Activated CD8-positive, alpha-beta memory T cell treated with anti-CD3 and anti-CD28 coated beads, Interleukin-2, amount 50 U/mL, for 48 hours (primary cell): ENCODE measurements at places on chromosomes 6 and 20.

- DNase-seq, result no peak
These were observed 80.1 kb downstream of the RIPOR3 start for GRCh38 chr20:50611128-50611810.

- DNase-seq, result no peak
These were observed 246.1 kb downstream of the RIMS1 start for GRCh38 chr6:72132427-72132826.

DNA sequence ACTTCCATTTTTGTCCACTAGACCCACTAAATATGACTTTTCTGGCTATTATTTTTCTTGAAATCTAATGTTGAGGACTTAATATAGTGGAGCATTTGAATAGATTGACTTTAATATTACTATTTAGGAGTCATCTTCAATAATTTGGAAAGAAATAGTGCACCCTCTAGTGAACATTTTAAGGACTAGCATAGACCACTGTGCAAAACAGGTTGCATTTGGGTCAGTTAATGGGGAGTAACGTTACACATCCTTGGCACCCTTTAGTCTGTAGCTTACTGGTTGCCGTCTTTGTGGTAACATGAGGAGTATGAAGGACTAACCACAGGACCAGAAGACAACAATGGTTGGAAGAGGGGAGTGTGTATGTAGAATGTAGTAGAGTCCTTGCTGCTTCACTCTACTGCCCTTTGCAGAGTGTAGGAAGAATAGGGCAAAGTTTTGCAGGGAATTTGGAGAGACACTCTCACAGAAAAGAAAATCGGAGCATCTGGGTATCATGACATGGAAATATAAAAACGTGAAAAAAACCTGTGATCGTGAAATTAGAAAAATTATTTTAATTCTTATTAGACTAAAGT, 25.2 kb downstream of the RFPL4B start:
- DNase-seq, result no peak

DNA sequence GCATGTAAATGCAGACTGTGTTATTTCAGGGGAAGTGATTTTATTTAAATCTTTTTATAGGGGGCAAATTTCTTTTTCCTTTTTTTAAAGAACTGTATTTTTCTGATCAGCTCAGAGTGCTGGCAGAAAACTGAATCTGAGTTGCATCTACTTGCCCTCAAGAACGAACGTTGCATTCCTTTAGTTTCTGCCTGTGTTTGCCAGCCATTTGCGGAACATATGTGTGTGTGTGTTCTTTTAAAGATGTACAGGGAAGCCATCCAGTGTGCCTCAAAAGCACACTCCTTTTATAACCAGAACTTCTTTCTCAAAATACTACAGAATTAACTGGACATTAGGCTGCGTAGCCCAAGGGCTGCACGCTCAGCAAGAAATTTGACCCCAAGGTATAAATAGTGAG, 25.8 kb upstream of the INSM1 start:
- no peak for DNase-seq

DNA sequence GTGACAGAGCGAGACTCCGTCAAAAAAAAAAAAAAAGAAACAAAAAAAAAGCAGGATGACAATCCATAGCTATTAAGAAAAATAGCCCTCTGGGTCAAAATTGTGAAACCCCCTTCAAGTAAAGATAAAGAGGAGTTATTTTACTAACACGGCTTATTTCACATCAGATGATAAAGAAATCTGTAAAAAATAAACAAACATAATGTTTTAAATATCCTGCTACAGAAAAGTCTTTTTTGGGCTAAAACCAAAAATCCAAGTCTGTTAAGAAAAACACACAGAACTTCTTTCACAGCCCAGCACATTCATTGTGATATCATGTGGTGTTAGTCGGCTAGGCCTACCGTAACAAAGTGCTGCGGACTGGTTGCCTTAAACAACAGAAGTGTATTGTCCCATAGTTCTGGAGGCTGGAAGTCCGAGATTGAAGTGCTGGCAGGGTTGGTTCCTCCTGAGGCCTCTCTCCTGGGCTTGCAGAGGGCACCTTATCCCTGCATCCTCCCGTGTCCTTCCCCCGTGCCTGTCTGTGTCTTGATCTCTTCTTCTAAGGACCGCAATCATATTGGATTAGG, 239.2 kb upstream of the TAB2 start:
- DNase-seq, result no peak

DNA sequence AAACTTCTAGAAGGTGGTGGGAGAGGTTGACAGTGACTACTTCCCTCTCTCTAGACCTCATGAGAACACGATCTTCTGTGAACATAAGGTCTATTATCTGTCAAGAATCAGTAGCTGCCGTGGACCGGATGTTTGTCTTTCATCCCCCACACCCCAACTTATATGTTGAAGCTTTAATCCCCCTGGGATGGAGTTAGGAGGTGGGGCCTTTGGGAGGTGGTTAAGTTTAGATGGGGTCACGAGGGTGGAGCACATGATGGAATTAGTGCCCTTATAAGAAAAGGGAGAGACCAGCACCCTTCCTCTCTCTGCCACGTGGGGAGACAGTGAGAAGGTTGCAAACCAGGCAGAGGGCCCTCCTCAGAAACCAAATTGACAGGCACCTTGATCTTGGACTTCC, 409.1 kb downstream of the QKI start:
- DNase-seq, result no peak

DNA sequence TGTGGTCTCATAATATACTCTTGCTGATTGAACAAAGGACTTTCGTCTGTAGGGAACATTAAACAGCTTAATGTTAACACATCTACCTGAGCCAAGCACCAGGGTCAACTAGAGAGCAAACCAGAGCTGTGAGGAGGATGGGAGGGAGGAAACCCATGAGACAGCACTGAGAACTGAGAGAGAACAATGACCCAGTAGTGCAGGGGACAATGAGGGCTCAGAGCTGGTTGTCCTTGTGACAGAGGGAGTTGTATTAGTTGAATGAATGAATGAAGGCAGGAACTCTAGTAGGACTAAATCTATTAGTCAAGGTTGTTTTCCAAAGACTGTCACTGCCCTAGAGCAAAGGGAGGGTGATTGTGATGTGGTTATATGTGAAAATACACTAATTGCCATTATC, 28.2 kb upstream of the GSTA4 start:
- DNase-seq, result no peak

DNA sequence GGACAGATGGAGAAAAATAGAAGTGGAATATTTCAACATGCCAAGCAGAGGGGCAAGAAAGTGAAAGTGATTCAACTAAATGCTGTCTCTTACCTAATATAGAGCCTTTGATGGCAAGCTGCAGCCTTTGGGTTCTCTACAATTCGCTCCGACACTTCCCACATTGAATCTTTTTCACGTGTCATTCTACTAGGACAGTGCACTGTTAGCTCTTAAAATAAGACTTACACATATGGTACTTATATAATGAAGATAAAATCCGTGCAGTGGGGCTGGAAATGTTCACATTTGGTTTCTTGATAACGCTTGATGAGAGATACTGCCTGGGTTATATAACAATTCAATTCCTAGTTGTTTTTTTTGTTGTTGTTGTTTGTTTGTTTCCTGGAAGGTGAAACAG, 502.4 kb downstream of the LMBRD1 start:
- DNase-seq, result no peak

DNA sequence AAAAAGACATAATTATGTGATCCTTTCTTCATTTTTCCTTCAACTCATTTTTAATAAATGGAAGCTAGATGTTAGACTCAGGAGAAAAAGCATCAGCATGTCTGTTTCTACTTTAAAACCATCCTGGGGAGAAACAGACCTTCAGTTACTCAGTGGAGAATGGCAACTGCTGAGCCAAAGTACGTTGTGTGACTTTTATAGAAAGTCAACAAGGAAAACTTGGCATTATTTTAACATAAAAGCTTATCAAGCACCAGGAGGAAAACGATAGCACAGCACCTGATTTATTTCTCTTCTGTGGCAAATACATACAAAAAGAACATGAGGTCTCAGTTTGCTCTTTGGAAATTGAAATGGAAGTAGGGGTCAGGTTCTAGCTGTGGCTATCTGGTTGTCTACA, 115.3 kb upstream of the RIPOR2 start:
- DNase-seq, result no peak

DNA sequence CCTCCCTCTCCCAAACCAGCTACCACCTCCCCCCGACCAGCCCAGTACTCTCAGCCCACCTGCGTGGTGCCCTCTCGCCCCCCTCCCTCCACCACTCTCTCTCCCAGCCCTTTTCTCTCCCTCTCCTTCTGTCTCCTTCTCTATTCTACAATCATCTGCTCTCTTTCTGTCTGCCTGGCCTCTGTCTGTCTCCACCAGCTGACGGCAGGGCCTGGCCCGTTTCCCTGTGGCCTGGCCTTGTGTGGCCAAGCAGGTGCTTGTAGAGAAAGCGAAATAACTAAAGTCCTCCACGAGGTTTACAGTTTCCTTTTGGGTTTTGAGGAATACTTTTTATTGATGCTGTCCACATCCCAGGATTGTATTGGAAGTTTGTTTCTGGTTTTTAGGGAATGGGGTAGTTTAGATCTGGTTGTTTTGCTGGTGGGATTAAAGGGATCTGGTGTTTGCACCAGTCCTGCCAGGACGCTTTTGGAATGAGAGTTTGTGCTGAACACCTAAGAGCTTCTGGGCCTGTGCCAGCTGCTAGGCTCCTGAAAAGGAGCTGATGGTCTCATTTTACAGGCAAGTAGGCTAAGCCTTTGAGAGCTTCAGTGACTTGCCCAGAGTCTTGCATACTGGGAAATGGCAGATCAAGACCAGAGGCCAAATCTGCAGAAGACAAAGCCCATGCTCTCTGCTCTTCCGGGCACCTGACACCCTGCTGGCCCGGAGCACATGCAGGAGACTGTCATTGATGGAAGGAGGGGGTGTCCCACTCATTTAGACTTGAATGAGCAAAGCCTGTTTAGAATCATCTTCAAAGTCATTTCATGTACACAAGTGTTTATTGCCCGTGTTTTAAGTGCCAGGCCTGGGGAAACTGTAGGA, 161.7 kb downstream of the SYCP2 start:
- no peak for DNase-seq

DNA sequence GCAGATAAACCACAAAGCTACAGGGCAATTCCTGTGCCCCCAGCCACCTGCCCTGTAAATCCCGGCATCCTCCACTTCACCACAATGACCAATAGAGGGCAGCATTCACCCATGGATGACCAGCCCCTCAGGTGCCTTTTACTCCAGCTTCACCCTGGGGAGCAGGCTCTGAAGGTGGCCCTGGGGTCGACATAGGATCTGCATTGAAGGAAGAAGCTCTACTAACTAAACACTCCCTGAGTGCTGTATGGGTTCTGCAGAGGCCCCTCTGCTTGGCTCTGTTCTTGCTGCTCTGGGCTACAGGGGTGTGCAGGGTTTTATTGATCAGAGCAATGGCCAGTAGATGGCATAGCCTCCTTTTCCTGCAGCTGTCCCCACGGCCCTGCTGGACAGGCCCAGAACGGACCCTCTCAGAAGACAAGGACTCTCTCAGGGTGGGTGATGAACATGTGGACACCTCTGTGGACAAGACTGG, 20.3 kb downstream of the CST4 start:
- peak; percentile 59 for DNase-seq

- peak; percentile 30 for DNase-seq
These were observed 10.0 kb downstream of the PYGB start for GRCh38 chr20:25257756-25258475.

DNA sequence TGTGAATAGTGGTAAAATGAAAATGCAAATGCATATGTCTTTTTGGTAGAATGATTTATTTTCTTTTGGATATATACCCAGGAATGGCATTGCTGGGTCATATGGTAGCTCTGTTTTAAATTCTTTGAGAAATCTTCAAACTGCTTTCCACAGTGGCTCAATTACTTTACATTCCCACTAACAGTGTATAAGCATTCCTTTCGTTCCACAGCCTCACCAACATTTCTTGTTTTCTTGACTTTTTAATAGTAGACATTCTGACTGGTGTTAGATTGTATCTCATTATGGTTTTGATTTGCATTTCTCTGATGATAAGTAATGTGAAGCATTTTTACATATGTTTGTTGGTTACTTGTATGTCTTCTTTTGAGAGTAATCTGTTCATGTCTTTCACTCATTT, 144.0 kb downstream of the SIM1 start:
- no peak for DNase-seq

- DNase-seq, result no peak
These were observed 42.9 kb downstream of the BCAS4 start for GRCh38 chr20:50837532-50838321.

GRCh38 chr6:42692137-42692911, 30.1 kb downstream of the PRPH2 start:
- no peak for DNase-seq

DNA sequence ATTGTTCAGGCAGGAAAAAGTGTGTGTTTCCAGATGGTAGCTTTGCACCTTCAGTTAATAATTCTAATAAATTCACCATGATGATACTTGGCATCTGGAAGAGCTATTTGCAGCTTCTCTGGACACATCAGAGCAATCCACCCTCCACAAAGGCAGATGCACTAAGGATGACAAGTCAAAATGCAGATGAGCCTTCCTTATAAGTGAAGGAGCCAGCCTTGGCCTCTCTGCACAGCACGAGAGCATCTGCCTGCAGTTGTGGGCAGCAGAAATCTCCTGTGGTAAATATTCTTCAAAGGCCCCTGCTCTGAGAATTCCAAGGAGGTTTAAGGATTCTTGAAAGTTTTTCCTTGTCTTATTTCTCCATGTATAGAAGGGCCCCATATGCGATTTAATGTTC, 6.9 kb upstream of the POM121L2 start:
- DNase-seq, result no peak

- no peak for DNase-seq
These were observed 132.6 kb downstream of the PRL start for GRCh38 chr6:22164236-22164635.

- no peak for DNase-seq
These were observed 340.0 kb downstream of the ADGRB3 start for GRCh38 chr6:68975064-68975463.

- no peak for DNase-seq
These were observed 9.7 kb downstream of the IL17A start for GRCh38 chr6:52195886-52196285.

GRCh38 chr6:42269974-42270510, 52.4 kb upstream of the MRPS10 start:
- no peak for DNase-seq

GRCh38 chr6:23087471-23087870, 518.1 kb downstream of the HDGFL1 start:
- DNase-seq, result no peak

DNA sequence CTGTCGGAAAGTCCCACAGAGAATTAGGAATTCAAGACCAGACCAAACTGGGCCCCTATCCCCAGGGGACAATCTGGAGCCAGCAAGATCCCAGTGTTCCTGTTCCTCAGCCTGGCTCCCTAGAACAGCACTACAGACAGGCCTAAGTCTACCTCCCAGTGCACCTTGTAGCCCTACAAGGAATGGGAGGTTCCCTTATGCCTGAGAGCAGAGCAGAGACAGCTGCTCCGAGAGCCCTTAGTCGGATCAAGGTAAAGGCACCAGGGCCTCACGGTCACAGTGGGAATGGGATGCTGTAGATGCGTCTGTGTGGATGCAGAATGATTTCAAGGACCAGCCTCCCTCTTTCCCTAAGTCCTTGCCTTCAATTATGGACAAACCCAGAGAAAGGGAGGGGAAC, 204.5 kb upstream of the STXBP5 start:
- no peak for DNase-seq
